ENCODE measurements at places on chromosomes 6 and 20.

DNA sequence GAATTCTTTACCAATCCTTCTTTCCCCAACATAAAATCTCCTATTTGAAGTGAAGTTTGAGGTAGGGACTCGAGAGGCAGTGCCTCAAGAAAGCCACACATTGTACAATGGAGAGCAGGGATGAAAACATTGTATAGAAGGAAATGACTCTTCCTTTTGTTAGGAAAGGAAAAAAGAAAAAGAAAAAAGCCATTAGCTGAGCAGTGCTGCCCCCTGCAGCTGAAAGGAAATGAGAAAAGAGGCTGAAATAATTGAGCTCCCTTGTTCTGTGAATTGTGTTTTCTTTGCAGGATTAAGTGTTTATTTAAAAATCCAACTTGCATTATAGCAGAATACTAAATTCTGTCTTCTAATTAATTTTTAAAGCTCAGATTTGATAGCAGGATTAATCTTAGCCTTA, 162.9 kb upstream of the SASH1 start:
- no peak for DNase-seq

GRCh38 chr20:12207875-12208274, 290.2 kb downstream of the BTBD3 start:
- DNase-seq, result no peak

DNA sequence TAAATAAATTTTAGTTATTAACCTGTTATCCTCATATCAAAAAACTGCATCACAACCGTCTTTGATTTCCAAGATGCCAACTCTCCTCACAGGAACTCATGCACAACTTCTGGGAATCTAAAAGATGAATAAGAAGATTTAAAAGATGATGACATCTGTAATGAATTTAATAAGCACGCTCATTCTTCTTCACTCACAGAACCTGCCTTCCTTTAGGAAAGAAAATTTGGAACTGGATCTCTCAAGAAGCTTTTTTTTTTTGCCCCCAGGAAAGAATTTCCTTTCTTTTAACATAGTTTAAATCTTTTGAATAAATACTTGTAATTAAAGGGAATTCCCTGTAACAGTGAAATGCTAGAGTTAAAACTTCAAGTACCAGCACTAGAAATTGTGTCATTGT, 161.5 kb downstream of the HIVEP2 start:
- no peak for DNase-seq

GRCh38 chr20:33459599-33459998, 16.0 kb upstream of the SNTA1 start:
- no peak for DNase-seq

DNA sequence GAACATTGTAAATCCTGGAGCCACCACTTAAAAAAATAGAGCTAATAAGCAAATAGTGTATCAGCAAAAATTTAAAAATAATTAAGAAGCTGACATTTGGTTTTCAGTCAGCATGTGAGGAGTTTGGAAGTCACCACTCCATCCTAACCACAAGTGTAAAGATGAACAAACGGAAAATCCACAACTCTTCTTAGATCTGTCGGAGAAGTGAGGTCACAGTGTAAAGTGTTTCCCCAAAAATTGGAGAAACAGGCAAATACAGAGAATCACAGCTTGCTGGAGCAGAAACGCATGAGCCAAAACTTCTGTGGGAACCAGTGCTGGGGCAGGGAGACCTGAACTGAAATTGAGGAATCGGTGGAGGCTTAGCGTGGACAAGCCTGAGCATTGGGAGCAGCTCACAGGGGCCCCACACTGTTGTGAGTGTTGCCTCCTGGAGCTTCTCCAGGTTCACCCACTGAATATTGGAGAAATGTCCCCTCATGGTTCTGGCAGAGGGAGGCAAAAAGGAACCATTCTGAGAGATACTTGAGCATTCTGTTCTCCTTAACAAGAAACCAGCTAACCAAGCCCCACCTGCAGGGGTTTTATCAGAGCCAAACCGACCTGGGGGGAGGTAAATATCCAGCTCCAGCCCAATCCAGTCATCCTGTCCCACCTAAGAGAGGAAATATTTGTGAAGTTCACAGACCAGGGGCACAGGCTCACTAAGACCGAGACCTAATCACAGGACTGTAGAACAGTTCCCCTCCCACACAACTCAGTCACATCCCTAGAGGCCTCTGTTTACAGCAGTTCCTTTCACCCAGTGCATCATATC, 192.0 kb downstream of the ERMARD start:
- no peak for DNase-seq

- no peak for DNase-seq
Measured at GRCh38 chr20:47989957-47990356, 204.7 kb upstream of the SULF2 start.

GRCh38 chr6:147892476-147892875, 384.0 kb downstream of the SAMD5 start:
- DNase-seq, result no peak

- no peak for DNase-seq
Measured at GRCh38 chr6:107132330-107132954, 17.1 kb upstream of the BEND3 start.
